ENCODE measurements at places on chromosomes 11 and 22. TPM values are rescaled to one million over a fixed set of nuclear protein-coding genes. Genes with fewer than 3 reads are reported as not detected.

WDR74 gene
- total RNA-seq, result 77.5 TPM

C22orf31 gene
- not detected for total RNA-seq

ADAMTS8 gene
- total RNA-seq, result not detected

CTSW gene
- total RNA-seq, result 29.3 TPM

ZNRD2 gene
- total RNA-seq, result 37.0 TPM

All from T-helper 2 cell treated with Interferon-gamma antibody and Interleukin-4, amounts not matched to agents 100 ng/mL and 5 ng/mL, for 36 hours (primary cell).